ENCODE measurements at places on chromosomes 11 and 22. TPM values are rescaled to one million over a fixed set of nuclear protein-coding genes. Genes with fewer than 3 reads are reported as not detected.

The RIC3 gene
- total RNA-seq, result 15.2 TPM

- DNase-seq, result no peak
Observed at GRCh38 chr11:75822541-75822940, 7.5 kb downstream of the UVRAG start.

GRCh38 chr11:60310407-60310998 is 16.6 kb upstream of the MS4A6E start:
- DNase-seq, result no peak

DNA sequence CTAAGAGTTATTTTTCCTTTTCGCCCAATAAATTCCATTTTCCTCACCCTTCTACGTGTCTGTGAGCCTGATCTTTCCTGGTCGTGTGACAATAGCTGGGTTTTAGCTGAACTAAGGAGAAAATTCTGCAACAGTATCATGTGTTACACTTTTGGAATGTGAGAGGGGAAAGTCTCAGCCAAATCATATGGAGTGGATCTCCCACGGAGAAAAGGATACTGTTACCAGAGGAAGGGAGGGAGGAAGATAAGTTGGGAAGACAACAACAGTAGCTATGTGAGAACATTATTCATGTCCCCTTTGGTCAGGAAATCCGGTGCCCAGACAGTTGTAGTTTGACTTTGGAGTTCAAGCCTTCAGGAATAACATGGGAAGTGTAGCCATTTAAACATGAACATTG is 584.0 kb upstream of the RAG2 start:
- no peak for DNase-seq

DNA sequence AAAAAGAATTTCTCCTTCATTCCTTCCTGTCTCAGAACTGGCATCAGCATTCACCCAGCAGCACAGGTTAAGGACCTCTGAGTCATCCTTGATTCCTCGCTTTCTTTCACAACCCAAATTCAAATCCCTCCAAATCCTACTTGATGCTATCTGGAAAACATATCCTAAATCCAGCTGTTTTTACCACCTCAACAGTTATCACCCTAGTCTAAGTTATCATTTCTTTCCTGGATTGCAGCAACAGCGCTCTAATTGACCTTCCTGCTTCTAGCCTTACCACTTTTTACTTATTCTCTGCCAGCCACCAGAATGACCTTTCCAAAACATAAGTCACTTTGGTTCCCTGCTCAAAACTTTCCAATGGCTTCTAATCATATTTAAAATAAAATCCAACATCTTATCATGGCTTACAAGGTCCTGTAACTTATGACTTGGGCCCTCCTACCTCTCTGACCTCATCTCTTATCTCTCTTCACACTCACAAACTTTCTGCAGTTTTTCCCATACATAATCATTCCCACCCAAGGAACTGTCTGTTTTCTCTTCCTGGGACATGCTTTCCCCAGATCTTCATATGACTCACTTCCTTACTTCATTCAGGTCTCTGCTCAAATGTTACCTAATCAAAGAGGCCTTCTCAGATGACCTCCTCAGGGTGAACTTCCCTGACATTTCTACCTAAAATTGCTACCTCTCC is 119.4 kb downstream of the TTC28 start:
- DNase-seq, result no peak

The OR4D5 gene
- total RNA-seq, result not detected

The BDNF gene
- 0.05 TPM for total RNA-seq
